ENCODE measurements at places on chromosomes 7 and 10.
A peak's percentile ranks its signal among the peaks of the same experiment; 100 is the strongest.

GRCh38 chr10:104150139-104150538, 28.2 kb downstream of the SFR1 start:
- H3K4me1 ChIP-seq, result no peaks in the 10 kb centered on the region
- H3K27me3 ChIP-seq, result peaks cover 50% of the 10 kb centered on the region
- DNase-seq, result no peak
- no peaks in the 10 kb centered on the region for H3K36me3 ChIP-seq
- no peak overlapping the region for H3K4me3 ChIP-seq
- H3K27ac ChIP-seq, result no peak overlapping the region

- peak within 1 kb of the TSS; percentile 89 for H3K4me3 ChIP-seq
- peak within 1 kb of the TSS; percentile 86 for H3K27ac ChIP-seq
- no peaks in the 10 kb centered on the region for H3K27me3 ChIP-seq
Observed at GRCh38 chr10:97849687-97850402, at the start of gene GOLGA7B. Gene GOLGA7B (plus strand): TSS chr10:97849843. CDS start chr10:97850304, 461 bp downstream.

DNA sequence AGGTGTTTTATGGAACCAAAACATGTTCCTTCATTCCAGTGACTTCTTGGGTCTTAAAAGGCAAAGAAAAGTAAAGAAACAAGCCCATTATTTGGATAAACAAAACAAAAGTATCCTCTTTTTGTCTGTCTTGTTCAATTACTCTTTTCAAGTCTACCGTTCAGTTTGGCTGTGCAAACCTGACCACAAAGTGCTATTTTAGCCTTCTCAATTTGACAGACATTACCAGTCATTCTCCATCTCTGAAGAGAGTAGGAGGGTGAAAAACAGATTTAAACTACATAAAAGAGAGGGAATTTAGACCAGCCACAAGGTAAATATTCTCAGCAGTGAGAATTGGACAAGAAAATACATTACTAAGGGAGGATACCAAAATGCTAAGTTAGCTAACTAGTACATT, 145.2 kb downstream of the GRM3 start:
- H3K27me3 ChIP-seq, result no peaks in the 10 kb centered on the region
- no peaks in the 10 kb centered on the region for H3K4me1 ChIP-seq
- DNase-seq, result no peak
- no peak overlapping the region for H3K4me3 ChIP-seq
- H3K36me3 ChIP-seq, result no peaks in the 10 kb centered on the region

DNA sequence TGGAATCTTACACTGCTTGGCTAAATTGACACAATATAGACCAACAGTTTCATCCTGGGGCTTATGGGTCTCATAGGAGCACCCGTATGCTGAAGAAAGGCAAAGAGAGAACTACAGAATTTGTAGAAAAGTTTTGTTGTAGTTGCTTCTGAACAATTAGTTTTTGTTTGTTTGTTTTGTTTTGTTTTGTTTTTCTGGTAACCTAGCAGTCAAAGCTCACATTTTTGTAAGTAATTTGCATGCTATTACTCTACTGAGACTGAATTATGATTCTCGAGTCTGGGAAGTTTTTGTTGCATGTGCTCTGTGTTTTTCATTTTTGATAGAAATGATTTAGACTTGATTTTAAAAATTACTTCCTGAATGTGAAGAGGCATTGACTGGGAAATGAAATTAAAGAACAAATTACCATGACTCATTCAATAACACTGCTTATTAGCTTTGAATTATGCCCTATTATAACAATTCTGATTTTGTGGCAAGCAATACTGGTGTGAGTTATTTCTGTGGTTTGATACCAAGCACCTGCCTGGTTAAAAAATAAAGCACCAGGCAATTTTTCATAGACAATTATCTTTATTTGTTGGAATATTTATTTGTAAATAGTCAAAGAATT, 438 bp downstream of the LSMEM1 start:
- DNase-seq, result no peak
- no peaks in the 10 kb centered on the region for H3K4me1 ChIP-seq
- no peaks in the 10 kb centered on the region for H3K27me3 ChIP-seq

DNA sequence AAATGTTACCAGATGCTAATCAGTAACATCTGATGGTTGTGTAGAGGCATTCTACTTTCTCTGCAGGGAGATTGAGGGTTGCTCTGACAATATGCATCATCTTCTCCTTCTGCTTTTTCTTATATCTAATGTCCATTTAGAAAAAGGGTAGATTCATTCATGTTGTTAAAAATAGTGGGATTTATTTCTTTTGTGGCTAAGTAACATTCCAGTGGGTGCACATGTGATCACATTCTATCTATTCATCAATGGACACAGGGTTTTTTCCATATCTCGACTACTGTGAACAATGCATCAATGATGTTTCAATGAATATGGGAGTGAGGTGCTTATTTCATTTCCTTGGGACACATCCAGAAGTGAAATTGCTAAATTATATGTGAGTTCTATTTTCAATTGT, 103.9 kb downstream of the CRPPA start:
- H3K27ac ChIP-seq, result no peak overlapping the region
- no peak overlapping the region for H3K4me3 ChIP-seq
- no peak for DNase-seq
- peaks cover 4% of the 10 kb centered on the region for H3K4me1 ChIP-seq

- DNase-seq, result no peak
- H3K27ac ChIP-seq, result no peak overlapping the region
- H3K4me1 ChIP-seq, result no peaks in the 10 kb centered on the region
- H3K36me3 ChIP-seq, result no peaks in the 10 kb centered on the region
Observed at GRCh38 chr7:73901823-73902597, 41.1 kb downstream of the TMEM270 start.

GRCh38 chr10:42690449-42691360, 52.3 kb upstream of the ZNF33B start:
- H3K27ac ChIP-seq, result no peak overlapping the region
- no peak for DNase-seq
- H3K36me3 ChIP-seq, result no peaks in the 10 kb centered on the region
- peaks cover 4% of the 10 kb centered on the region for H3K27me3 ChIP-seq
- no peaks in the 10 kb centered on the region for H3K4me1 ChIP-seq
- no peak overlapping the region for H3K4me3 ChIP-seq

DNA sequence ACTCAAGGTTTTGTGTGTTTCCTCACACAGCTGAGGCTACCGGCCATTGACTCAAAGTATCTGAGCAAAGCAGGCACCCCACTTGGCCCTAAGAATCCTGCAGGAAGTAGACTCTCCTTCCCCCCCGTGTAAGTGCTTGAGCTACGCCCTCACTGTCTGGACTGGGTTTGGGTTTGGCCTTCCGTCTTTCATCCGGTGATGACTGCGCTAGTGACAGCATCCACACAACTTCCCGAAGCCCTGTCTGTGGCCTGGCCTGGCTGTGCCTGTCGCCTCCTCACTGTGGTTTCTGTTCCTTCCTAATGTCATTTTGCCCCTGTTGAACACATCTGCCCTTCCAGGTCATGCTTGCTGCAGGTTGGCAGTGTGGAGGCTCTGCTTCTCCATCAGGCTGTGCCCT, 14.5 kb downstream of the C7orf57 start:
- no peak for DNase-seq
- H3K27me3 ChIP-seq, result no peaks in the 10 kb centered on the region
- H3K4me1 ChIP-seq, result peaks cover 28% of the 10 kb centered on the region
- H3K27ac ChIP-seq, result no peak overlapping the region
- H3K36me3 ChIP-seq, result peaks cover 4% of the 10 kb centered on the region

GRCh38 chr7:115676080-115676479, 354.5 kb downstream of the TFEC start:
- no peaks in the 10 kb centered on the region for H3K27me3 ChIP-seq
- H3K4me1 ChIP-seq, result no peaks in the 10 kb centered on the region
- DNase-seq, result no peak
- no peak overlapping the region for H3K27ac ChIP-seq
- no peak overlapping the region for H3K4me3 ChIP-seq

GRCh38 chr7:133675510-133676218, 422.8 kb downstream of the EXOC4 start:
- no peak overlapping the region for H3K4me3 ChIP-seq
- H3K36me3 ChIP-seq, result no peaks in the 10 kb centered on the region
- DNase-seq, result no peak
- no peaks in the 10 kb centered on the region for H3K27me3 ChIP-seq

GRCh38 chr10:2150288-2150687, 413.0 kb upstream of the ADARB2 start:
- no peaks in the 10 kb centered on the region for H3K36me3 ChIP-seq
- DNase-seq, result no peak
- no peak overlapping the region for H3K4me3 ChIP-seq
- H3K27ac ChIP-seq, result no peak overlapping the region

DNA sequence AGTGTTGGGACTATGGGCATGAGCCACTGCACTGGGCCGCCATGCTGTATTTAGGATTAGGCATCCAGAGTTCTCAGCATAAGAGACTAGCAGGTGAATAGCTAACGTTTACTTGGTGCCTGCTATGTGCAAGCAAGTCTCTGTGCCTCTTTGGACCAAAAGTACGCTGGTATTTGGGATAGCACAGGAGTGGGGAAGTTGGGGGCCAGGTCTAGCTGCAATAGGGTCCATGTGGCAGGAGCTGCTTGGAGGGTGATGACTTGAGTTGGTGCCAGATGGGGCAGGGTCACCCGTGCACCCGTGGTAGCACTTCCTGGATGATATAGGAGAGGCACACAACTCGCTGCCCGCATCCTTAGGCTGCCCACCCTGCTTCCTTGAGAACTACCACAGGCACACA, 22.4 kb downstream of the NACAD start:
- no peaks in the 10 kb centered on the region for H3K27me3 ChIP-seq
- peaks cover 26% of the 10 kb centered on the region for H3K4me1 ChIP-seq
- no peak overlapping the region for H3K27ac ChIP-seq
- H3K36me3 ChIP-seq, result peaks cover 89% of the 10 kb centered on the region

DNA sequence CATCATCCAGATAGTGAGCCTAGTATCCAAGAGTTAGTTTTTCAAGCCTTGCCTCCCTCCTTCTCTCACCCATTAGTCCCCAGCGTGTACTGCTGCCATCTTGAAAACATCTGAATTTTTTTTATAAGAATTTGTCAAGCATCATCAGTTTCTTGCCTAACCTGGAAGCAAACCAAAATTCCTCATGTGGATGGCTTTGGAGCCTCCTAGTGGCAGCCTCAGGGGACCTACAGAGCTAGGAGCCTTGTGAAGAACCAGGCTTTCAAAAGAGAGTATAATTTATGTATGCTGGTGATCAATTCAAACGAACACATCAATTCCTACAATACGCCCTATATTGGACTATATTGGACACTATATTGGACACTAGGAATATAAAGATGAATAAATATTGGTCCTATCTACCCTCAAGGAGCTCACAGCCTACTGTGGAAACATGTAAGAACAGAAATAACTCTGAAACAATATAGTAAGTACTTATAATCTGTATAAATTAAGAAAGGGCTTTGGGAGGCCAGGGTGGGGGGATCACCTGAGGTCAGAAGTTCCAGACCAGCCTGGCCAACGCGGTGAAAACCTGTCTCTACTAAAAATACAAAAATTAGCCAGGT, 63.4 kb downstream of the HPSE2 start:
- H3K27ac ChIP-seq, result no peak overlapping the region
- H3K4me1 ChIP-seq, result no peaks in the 10 kb centered on the region
- H3K4me3 ChIP-seq, result no peak overlapping the region
- H3K36me3 ChIP-seq, result no peaks in the 10 kb centered on the region
- no peak for DNase-seq

GRCh38 chr10:106439366-106439765, 725.1 kb downstream of the SORCS1 start:
- H3K4me3 ChIP-seq, result no peak overlapping the region
- no peak overlapping the region for H3K27ac ChIP-seq
- no peaks in the 10 kb centered on the region for H3K4me1 ChIP-seq

- peak overlapping the region; percentile 9 for H3K27ac ChIP-seq
- H3K4me1 ChIP-seq, result peaks cover 45% of the 10 kb centered on the region
- H3K36me3 ChIP-seq, result peaks cover 28% of the 10 kb centered on the region
- H3K27me3 ChIP-seq, result no peaks in the 10 kb centered on the region
- DNase-seq, result no peak
- no peak overlapping the region for H3K4me3 ChIP-seq
Observed at GRCh38 chr7:55523366-55523765, 48.9 kb downstream of the VOPP1 start.

GRCh38 chr10:63702092-63702491, 180.9 kb downstream of the REEP3 start:
- no peak overlapping the region for H3K4me3 ChIP-seq
- no peaks in the 10 kb centered on the region for H3K27me3 ChIP-seq
- no peak overlapping the region for H3K27ac ChIP-seq
- H3K36me3 ChIP-seq, result no peaks in the 10 kb centered on the region
- DNase-seq, result no peak

DNA sequence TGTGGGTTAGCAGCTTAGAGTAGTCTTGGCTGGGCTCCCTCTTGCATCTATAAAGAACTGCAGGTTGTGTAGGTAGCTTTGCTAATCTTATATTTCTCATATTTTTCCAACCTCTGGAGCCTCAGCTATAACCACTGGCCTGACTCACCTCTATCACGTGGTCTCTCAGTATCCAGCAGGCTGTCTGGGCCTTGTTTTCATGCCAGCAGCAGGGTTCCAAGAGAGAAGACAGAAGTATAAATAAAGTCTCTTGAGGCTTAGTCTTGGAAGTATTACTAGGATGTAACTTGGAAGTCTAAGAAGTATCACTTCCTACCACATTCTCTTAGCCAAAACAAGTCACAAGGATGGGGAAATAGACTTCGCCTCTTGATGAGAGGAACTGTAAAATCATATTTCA, 73.3 kb downstream of the WIPF3 start:
- no peaks in the 10 kb centered on the region for H3K36me3 ChIP-seq
- H3K4me3 ChIP-seq, result no peak overlapping the region
- peaks cover 25% of the 10 kb centered on the region for H3K27me3 ChIP-seq

GRCh38 chr7:82258181-82258580, 185.4 kb downstream of the CACNA2D1 start:
- no peak overlapping the region for H3K4me3 ChIP-seq
- no peak for DNase-seq
- H3K36me3 ChIP-seq, result no peaks in the 10 kb centered on the region
- H3K4me1 ChIP-seq, result no peaks in the 10 kb centered on the region
- no peak overlapping the region for H3K27ac ChIP-seq

DNA sequence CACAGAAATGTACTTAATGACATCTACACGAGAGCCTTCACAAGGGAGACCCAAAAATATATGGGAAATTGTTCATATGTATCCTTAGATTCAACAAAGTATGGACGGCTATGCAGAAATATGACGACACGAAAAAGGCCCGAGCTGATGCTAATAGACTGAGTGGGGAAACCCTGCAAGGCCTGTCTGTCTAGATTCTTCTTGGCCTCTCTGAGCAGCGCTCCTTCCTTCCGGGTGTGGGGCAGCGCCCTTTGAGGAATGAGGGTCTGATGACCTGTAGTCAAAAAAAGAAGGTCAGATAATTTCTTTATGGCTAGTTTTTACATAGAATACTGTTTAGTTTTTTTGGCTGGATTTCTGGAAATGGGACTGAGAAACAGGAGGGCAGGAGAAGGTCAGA, 192.8 kb upstream of the AKR1E2 start:
- peaks cover 7% of the 10 kb centered on the region for H3K27me3 ChIP-seq
- no peak for DNase-seq
- H3K27ac ChIP-seq, result no peak overlapping the region
- no peak overlapping the region for H3K4me3 ChIP-seq

DNA sequence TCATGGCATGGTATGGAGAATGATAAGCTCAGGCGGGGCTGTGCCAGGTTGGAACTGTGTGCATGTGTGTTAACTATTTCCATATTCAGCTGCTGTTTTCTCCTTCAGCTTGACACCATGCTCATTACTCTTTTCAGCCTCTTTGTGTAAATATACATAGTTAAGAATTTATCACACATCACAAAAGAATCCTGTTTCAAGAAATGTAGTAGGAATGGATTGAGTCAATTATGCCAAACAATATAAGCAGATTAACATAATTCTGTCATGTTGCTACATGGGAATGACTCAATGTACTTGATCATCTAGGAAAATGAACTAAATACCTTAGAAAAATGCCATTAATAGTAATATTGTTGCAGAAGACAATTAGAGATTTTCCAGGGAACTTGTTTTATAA, 687.4 kb downstream of the PARD3 start:
- H3K36me3 ChIP-seq, result no peaks in the 10 kb centered on the region
- no peaks in the 10 kb centered on the region for H3K4me1 ChIP-seq
- H3K4me3 ChIP-seq, result no peak overlapping the region

Data from effector memory CD8-positive, alpha-beta T cell (primary cell).